GM04503 (cell line): ENCODE measurements at places on chromosomes 12 and 14.

DNA sequence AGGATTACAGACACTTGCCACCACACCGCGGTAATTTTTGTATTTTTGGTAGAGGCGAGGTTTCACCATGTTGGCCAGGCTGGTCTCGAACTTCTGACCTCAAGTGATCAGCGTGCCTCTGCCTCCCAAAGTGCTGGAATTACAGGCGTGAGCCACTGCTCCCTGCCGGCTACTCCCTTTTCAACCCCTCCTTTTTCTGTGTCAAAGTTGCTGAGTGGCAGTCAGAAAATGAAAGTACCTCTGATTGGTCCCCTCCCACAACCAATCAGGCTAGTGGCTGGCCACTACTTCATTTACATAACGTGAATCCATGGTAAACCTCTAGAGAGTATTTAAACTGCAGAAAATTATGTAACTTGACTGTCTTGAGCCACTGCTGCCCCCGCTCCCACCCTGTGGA, 5.9 kb downstream of the RESF1 start:
- no peak for DNase-seq

GRCh38 chr14:23604675-23605170, 26.1 kb upstream of the JPH4 start:
- DNase-seq = no peak

DNA sequence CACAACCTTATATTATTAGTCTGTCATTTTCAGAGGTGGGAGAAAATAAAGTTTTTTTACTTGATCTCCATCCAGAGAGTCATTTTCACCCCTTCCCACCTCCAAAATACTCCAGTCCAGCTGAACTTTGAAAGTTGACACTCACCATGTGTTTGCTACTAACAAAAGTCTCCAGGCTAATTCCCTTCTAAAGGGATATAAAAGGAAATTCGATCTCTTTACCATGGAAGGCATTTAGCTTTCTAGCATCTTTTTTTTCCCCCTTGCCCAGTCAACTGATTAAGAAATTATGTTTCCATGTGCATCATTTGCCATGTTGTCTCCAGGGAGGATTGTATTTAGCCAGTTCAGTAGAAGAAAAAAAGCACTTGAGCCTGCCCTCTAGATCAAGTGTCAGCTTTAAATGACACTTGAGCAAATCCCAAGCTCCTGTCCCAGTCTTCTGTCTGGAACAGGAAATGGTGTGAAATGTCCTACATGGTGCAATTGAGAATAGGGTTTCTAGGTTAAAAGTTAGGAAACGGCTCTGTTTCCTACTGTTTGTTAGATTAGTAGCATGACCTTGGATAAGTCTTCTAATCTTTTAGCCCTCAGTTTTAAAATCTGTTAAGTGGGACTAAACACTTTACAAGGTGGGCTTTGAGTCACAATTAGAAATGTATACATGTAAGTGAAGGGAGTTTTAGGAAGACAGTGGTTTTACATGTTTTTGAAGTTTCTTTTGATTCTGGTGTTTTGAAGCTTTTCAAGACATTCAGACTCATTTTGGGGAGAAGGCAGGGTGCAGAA, 67.2 kb downstream of the GNS start:
- no peak for DNase-seq

- DNase-seq = no peak
Measured at GRCh38 chr14:69708049-69708448, 58.9 kb upstream of the SRSF5 start.

DNA sequence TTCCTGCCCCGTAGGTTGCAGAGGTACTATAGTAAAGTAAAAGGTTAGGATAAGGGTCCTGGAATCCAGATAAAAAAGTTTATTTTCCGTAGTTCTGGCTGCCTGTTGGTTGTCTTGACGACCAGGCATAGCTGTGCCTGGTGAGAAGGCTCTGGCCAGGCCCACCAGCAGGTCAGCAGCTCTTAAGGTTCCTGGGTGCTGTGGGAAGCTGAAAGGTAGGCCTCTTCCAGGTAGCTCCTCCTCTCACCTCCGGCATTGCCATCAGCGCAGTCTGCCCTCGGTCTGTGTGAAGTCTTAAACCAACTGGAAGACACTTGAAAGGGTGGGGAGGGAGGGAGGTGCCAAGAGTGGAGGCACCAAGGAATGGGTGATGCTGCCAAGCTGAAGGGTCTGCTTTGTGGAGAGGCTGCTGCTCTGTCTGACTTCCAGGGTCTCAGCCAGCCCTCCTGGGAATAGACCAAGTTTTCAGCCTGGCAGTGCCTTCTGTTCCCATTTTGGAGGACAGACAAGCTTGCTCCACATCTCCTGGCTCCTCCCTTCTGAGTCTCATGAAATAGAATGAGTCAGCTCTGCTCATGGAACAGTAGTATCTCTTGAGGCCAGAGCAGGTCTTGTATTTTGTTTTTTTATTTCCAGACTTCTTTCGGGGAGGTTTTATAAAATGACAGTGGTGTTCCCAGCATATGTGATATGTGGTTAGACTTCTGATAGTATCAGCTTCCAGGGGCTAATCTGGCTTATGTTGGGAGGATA, 5.2 kb upstream of the ACADS start:
- DNase-seq = no peak

GRCh38 chr12:15558915-15559528, 230.2 kb downstream of the EPS8 start:
- peak; percentile 82 for DNase-seq

- no peak for DNase-seq
Measured at GRCh38 chr12:107347261-107347660, 253.9 kb upstream of the CRY1 start.

- DNase-seq = no peak
Measured at GRCh38 chr12:106643000-106643399, 60.2 kb downstream of the RFX4 start.

- no peak for DNase-seq
Measured at GRCh38 chr12:32987512-32987911, 90.9 kb upstream of the PKP2 start.

GRCh38 chr12:6335451-6336078, 6.3 kb downstream of the TNFRSF1A start:
- peak; percentile 37 for DNase-seq

GRCh38 chr12:104486943-104487819, 30.4 kb downstream of the CHST11 start:
- DNase-seq = no peak

DNA sequence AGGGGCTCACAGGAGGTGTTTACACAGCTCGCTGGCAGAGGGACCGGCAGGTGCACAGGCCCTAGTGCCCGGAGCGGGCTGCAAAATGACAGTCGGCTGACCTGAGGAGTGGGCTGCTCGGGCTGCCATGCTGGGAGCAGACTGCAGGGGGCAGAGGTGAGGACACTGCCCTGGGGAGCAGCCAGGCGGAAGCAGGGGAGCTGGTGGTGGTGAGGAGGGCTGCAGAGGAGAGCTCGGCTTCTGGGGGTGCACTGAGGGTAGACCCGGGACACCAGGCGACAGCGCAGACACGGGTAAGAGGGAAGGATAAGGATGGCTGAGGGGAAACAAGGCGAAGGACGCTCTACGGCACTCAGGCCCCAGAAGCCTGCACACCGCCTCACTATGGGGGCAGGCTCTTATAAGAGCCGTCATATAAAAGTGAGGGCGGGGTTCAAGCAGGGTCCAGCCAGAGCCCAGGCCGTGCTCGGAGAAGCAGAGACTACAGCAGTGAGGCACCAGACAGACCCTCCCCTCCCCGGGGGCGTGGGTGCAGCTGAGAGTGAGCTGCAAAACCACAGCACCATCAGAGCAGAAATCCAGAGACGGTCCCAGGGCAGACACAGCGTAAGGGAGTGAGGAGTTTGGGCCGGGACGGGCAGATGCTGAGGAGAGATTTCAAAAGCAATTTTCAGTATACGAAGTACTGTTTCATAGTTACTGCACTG, 62.5 kb downstream of the CCDC88C start:
- DNase-seq = no peak

- DNase-seq = no peak
Measured at GRCh38 chr12:104547235-104547634, 90.5 kb downstream of the CHST11 start.
